ENCODE measurements at places on chromosomes 4 and X.

DNA sequence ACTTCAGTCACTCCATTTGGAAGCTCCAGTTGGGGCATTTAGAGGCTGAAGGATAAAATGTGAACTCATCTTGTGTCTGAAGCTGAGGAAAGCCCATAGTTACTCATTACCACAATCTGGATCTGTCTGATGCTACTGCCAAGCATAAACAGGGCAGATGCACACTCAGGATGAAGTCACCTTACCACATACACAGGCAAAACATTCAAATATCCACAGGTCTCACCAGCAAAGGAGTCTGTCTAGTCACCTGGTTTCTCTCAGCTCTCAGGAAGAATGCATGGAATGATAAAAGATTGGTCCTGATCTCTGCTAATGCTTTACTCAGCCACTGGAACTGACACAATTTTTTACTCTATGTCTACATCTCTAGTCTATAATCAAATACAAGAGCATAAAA, 13.0 kb upstream of the ODAPH start:
- no peak for DNase-seq

DNA sequence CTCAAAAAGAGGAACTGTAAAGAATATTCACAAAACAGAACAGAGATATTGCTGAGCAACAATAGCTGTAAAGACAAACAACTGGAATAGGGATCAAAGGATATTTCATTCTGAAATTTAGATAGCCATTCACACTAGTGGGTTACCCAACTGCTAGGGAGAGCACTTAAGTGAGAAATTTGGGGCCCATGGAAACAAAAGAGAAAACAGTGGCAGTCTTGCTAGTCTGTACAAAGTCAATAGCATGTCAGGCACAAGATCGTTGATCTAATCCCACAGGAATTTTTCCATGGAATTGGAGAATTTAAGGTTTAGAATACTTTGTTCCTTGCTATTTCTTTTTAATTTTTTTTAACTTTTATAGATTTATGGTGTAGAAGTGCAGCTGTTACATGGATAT, 467.0 kb downstream of the PCDH18 start:
- no peak for DNase-seq

DNA sequence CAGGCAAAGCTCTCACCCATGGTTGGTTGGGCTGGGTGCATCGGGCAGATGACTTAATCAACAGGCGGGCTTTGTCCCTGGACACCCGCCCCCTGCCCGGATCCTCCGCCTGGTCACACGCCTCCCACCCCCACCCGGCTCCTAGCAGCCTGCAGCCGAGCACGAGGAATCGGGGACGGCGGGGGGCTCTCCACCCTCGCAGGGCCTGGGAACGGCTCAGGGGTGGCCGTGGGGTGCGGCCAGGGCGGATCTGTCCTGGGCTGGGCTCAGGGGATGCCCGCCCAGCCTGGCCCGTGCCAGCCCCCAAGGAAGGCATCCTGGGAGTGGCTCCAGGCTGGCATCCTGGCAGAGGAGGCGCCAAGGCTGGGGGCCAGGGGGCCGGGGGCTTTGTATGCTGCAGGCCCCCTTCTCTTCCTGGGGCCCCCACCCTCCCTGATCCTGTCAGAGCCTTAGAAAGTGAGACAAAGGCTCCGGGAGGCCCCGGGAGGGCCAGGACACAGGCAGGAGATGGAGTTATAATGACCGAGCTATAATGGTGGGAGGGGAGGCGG, 32.5 kb upstream of the FGFR3 start:
- no peak for DNase-seq

DNA sequence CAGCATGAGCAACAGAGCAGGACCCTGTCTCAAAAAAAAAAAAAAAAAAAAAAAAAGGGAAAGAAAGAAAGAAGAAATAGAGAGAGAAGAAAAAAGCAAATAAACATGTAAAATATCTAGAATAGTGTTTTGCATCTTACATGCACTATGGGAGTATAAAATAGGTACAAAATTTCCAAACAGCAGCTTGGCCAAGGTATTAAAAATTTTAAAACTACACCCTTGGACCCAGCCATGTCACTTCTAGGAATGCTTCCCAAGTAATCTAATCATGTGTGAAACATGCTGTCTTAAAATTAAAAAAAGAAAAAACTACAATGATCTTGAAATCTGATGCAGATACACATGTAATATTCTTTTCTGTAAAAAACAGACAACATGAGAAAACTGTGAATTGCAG, 21.6 kb downstream of the IRF2 start:
- no peak for DNase-seq

- no peak for DNase-seq
Observed at GRCh38 chrX:47623540-47624027, 3.9 kb upstream of the SYN1 start.

- no peak for DNase-seq
Observed at GRCh38 chr4:6869944-6870343, 39.7 kb upstream of the TBC1D14 start.

- DNase-seq: no peak
Observed at GRCh38 chr4:16663307-16663706, 235.1 kb downstream of the LDB2 start.

GRCh38 chrX:103418811-103419340, 42.5 kb downstream of the BEX3 start:
- no peak for DNase-seq

GRCh38 chrX:149262086-149262485, 243.0 kb downstream of the IDS start:
- no peak for DNase-seq

DNA sequence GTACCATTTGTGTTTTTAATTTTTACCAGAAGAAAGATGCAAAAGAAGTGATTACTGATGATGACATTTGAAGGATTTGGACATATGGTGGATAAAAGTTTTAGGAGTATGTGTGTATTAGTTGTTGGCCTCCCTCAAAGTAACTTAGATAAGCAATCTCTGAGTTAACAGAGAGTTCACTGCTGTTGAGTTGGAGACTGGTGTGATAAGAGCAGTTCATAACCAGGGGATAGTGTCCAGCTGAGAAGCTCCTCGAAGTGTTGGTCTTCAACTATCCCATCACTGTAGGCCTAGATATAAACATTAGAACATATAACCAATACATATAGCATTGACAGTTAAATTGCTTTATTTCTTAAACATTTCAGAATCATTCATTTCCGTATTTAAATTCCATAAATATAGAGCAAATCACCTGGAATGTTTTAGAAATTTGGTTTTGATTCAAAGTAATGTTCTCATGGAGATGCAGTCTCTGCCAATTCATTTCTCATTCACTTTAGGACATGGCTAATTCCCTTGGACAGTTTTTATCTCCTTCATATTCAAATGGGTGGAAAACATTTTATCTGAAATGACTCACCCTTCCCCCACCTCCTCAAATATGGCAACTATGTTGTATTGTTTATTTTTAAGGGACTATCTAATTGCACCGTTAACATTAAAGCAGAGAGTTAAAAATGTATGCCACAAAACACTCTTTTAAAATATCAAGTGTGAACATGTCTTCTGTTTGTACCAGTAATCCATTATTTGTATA, 136.8 kb upstream of the SLC4A4 start:
- DNase-seq: no peak

DNA sequence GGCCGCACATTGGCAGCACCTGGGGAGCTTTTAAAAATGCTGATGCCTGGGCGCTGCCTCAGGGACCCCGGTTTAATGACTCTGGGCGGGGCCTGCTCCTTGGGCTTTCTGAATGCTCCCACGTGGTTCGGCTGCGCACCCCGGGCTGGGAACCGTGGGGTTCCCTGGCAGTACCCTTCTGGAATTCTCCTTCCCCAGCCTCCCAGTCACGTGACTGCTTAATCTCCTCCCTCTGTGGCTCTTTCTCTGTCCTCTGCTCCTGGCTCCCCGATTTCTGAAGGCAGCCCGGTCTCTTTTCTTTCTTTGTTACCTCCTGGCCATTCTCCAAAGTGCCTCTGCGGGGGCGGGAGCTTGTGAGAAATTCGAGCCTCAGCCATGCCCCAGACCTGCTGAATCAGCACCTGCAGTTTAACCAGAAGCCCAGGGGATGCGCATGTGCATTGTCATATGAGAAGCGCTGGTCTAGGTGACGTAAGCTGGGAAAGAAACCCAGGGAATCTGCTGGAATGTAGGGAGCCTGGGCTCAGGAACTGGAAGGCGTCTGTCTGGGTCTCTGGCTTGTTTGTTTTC, 16.6 kb downstream of the CLCN4 start:
- DNase-seq: no peak

GRCh38 chr4:102608190-102608589, 107.0 kb downstream of the NFKB1 start:
- DNase-seq: no peak

DNA sequence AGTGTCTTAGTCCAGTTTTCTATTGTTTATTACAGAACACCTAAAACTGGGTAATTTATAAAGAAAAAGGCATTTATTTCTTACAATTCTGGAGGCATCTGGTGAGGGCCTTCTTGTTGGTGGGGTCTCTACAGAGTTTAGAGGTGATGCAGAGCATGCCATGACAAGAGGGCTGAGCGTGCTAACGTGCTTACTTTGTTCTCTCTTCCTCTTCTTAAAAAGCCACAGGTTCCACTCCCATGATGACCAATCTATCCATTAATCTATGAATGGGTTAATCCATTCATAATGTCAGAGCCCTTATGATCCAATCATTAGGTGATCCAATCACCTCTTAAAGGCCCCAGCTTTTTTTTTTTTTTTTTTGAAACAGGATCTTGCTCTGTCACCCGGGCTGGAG, 291.5 kb upstream of the GALNTL6 start:
- no peak for DNase-seq

GRCh38 chrX:39222346-39223113, 421.3 kb downstream of the MID1IP1 start:
- DNase-seq: no peak

- DNase-seq: no peak
Observed at GRCh38 chr4:38509551-38509950, 154.4 kb upstream of the KLF3 start.

GRCh38 chr4:79597266-79597665, 189.2 kb upstream of the GK2 start:
- DNase-seq: no peak

- no peak for DNase-seq
Observed at GRCh38 chr4:44121210-44121609, 327.4 kb downstream of the KCTD8 start.

- no peak for DNase-seq
Observed at GRCh38 chrX:93120805-93121204, 552.6 kb downstream of the NAP1L3 start.

GRCh38 chr4:56971383-56971782, 6.0 kb downstream of the NOA1 start:
- DNase-seq: no peak

DNA sequence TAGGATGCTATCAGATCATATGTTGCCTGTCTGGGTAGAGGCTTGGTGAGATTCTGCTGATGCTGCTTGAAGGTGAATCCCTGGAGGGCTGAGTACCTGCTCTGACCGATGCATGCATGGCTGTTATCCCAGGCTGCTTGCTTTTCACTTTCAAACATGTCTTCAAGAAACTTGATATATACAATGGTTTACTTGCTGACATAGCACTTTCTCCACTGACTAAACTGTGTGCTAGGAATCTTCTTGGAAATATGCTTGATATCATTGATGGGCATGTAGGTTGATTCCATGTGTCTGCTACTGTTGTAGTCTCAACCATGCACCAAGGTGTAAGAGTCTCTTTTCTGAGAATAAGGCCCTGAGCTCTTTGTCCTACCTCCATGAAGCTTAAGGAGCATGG, 79.6 kb upstream of the WDR1 start:
- no peak for DNase-seq

- no peak for DNase-seq
Observed at GRCh38 chr4:112508356-112508755, 7.6 kb downstream of the NEUROG2 start.

GRCh38 chrX:23952984-23953907, 45.4 kb downstream of the CXorf58 start:
- DNase-seq: peak; percentile 2

DNA sequence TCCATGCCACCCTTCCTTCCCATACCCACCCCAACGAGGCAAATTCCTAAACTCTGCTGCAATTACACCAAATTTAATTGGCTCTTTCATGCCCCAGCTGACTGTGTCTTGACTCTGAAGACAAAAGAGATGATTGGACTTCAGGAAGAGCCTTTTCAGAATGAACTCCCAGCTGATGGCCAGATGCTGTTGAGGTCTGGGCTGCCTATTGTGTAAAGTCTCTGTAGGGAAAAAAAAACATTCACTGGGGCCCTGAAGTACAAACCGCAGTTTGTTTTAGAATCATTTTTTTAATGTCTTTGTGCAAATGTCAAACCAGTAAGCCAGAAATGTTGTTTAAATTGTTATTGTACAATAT, 174.8 kb downstream of the HHIP start:
- no peak for DNase-seq

DNA sequence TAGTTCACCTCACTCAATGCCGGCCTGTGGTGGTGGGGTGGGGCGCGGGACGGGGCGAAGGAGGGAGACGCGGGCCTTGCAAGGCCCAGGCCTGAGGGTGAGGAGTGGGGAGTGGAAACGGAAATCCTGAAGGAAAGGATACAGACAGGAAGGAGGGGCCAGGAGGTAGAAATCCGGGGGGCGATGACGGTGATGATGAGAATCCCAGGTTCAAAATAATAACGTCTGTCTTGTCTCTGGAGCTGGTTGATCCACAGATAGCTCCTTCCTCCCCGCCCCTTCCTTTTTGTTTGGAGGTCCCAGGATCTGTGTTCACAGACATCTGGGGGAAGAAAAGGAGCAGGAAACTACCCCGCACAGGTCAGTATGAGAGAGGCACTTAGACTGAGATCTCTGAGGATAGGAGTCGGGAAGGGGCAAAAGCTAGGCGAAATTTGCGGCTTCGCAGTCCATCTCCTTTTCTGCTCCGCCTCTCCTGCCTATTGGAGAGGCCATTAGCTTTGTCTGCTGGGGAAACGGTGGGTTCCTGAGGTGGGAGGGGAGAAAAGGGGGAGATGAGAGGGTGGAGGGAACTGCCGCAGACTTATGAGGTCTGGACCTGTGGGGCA, 746 bp downstream of the TCEAL7 start:
- DNase-seq: no peak

DNA sequence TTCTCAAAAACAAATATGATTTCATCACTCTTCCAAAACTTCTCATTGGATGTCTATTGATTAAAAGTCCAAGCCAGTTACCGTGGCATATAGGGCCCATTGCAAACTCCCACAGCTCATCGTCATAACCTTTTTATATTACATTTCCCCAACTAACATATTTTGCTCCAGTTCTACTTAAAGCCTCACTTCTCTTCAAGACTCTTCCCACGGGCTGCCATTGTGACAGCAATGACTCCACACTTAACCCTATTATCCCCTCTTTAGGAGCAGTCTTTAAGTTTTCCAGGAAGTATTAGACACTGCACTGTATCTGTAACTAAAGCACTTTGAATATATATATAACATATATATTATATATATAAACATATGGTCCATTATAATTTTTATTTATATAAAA, 44.5 kb downstream of the DTHD1 start:
- no peak for DNase-seq

GRCh38 chr4:144648042-144648441, 2.1 kb downstream of the HHIP start:
- no peak for DNase-seq
